ENCODE measurements at places on chromosomes 3 and 15. TPM values are rescaled to one million over a fixed set of nuclear protein-coding genes. Genes with fewer than 3 reads are reported as not detected.

GLDN gene
- 6.5 TPM for total RNA-seq

LHFPL4 gene
- not detected for total RNA-seq

A4GNT gene
- not detected for total RNA-seq

GPR176 gene
- 206 TPM for total RNA-seq

WDR93 gene
- 0.06 TPM for total RNA-seq

PBRM1 gene
- 66.8 TPM for total RNA-seq

SEMA6D gene
- total RNA-seq: 8.1 TPM

AMIGO3 gene
- not detected for total RNA-seq

SOX14 gene
- not detected for total RNA-seq

RYR3 gene
- not detected for total RNA-seq

LRRC49 gene
- 25.1 TPM for total RNA-seq

CHRM5 gene
- total RNA-seq: under 0.01 TPM

GALK2 gene
- 49.9 TPM for total RNA-seq

GOLGA8B gene
- 13.9 TPM for total RNA-seq

ZNF445 gene
- total RNA-seq: 6.5 TPM

SEC22C gene
- 62.5 TPM for total RNA-seq

CFAP44 gene
- 4.4 TPM for total RNA-seq

HRG gene
- total RNA-seq: not detected

THAP10 gene
- total RNA-seq: 2.1 TPM

SEC62 gene
- total RNA-seq: 65.7 TPM

GOLGA6D gene
- not detected for total RNA-seq

SLC22A14 gene
- total RNA-seq: 0.12 TPM

TGM5 gene
- total RNA-seq: not detected

LMOD3 gene
- total RNA-seq: not detected

EFHB gene
- 0.68 TPM for total RNA-seq

B3GALNT1 gene
- 30.3 TPM for total RNA-seq
